IMR-90 (cell line): ENCODE measurements at places on chromosomes 1 and 21. TPM values are rescaled to one million over a fixed set of nuclear protein-coding genes. Genes with fewer than 3 reads are reported as not detected.

SLC44A5 gene
- total RNA-seq, result under 0.01 TPM in 2 replicates

LELP1 gene
- total RNA-seq, result not detected in 2 replicates

RAB29 gene
- 5.8 and 7.3 TPM in 2 replicates for total RNA-seq

PRDX1 gene
- 875 and 883 TPM in 2 replicates for total RNA-seq

FOXD2 gene
- under 0.01 TPM in 2 replicates for total RNA-seq

PPM1J gene
- total RNA-seq, result 1.4 and 1.8 TPM in 2 replicates

LCE2B gene
- not detected in 2 replicates for total RNA-seq

CGN gene
- 0.28 and 0.36 TPM in 2 replicates for total RNA-seq

JTB gene
- total RNA-seq, result 114 and 123 TPM in 2 replicates

C1orf94 gene
- total RNA-seq, result not detected in 2 replicates

ETV3L gene
- total RNA-seq, result not detected in 2 replicates

RAB25 gene
- total RNA-seq, result not detected in 2 replicates

ROR1 gene
- total RNA-seq, result 8.1 and 10.0 TPM in 2 replicates

FCER1G gene
- not detected in 2 replicates for total RNA-seq

SLAMF9 gene
- 0.18 and 0.28 TPM in 2 replicates for total RNA-seq

FRRS1 gene
- total RNA-seq, result 21.7 and 23.5 TPM in 2 replicates

PRAMEF10 gene
- total RNA-seq, result not detected in 2 replicates

DIRAS3 gene
- 8.3 and 8.6 TPM in 2 replicates for total RNA-seq

PAFAH2 gene
- 11.9 and 12.2 TPM in 2 replicates for total RNA-seq

RCSD1 gene
- total RNA-seq, result not detected in 2 replicates

PRDM16 gene
- total RNA-seq, result not detected in 2 replicates

KLF17 gene
- 0.28 and 0.36 TPM in 2 replicates for total RNA-seq

REN gene
- 0.28 and 0.54 TPM in 2 replicates for total RNA-seq

RUNX3 gene
- total RNA-seq, result not detected in 2 replicates

CD84 gene
- not detected in 2 replicates for total RNA-seq

KRTAP19-3 gene
- total RNA-seq, result not detected in 2 replicates

MTHFR gene
- total RNA-seq, result 6.7 and 7.3 TPM in 2 replicates

ZP4 gene
- total RNA-seq, result not detected in 2 replicates
